ENCODE measurements at places on chromosomes 1 and 21.

- DNase-seq: peak; percentile 88
Observed at GRCh38 chr1:36924282-36924811, 110.0 kb downstream of the GRIK3 start.

DNA sequence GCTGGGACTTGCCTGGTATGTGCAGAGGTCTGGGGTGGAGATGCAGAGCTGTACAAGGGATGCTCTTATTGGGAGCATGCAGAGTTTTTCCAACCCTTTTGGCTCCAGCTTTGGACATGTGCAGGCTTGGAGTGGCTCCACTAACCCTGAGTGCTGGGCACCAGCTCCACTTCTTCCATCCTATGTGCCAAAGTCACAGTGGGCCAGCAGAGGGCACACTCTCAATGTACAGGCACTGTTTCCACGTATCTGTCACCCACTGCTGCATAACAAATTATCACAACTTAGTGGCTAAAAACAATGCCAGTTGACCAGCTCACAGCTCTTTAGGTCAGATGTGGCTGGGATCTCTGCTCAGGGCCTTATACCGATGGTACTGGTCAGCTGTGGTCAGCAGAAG, 631.8 kb downstream of the AJAP1 start:
- DNase-seq: no peak

- no peak for DNase-seq
Observed at GRCh38 chr1:151574575-151575529, 34.7 kb downstream of the TUFT1 start.

DNA sequence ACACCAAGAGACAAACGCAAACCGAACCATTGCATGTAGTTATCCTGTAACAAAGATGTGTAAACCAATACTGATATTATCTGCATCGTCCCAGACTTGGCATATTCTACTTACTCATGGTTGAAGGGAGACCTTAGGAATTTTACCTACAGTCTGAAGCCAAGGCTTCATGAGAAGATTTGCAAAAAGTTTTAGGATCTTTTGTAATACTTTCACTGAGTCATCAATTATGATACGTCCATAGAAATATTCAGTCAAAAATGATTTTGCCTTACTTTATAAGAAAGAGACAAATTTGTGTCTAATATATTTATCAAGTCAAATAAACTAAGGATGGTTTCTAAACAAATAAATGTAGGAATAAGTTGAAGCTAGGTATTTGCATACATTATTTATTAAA, 1176.1 kb upstream of the ADGRL2 start:
- DNase-seq: no peak

DNA sequence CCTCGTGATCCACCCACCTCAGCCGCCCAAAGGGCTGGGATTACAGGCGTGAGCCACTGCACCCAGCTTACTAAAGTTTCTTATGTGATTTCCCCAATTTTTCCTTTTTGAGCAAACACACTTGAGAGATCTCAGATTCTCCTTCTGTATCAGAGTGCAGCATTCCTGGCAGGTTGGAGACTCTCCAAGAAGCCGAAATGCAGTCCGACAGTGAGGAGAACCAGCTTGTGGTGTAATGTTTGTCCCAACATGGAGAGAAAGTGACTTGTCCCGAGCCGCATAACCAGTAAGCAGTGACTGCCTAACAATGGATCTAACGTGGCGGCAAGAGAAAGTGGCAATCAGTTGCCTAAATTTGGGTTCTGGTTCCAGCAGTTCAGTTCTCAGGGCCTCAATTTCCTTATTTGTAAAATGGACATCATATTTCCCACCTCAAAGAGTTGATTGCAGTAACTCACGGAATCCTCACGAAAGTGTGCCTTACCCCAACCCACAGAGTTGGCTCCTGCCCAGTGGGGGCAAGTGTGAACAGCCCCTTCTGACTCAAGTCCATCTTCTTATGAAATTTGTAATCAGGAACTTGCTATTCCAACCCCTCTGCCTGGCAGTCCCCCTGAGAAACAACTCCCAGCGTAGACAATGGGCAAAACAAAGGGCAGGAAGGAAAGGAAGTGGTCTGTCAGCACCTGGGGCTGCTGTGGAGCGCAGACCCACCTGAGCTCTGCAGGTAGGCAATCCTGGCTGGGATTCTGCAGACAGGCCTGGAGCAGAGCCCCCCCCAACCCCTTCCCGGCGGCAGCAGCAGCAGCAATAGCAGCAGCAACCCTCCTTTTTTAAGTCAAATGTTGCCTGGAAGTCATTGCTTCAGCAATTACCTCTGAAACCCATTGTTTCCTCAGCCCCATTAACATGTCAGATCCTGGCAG, 223.6 kb upstream of the POU3F1 start:
- peak; percentile 81 for DNase-seq

DNA sequence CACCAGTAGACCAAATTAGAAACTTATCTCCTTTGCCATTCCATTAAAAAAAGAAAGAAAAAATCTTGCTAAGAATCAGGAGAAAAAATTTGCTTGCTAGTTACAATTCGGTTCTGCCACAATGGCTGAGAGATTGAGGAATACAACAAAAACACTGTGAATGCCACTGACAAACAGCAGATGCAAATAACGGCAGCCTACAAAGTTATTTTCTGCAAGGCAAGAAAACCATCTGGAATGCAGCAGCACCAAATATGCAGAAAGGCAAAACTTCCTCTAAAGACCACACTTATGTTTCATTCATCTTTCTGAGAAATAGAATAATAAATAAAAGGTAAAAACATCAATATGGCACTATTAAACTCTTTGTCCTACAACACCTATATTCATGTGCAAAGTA, 75.7 kb downstream of the ENAH start:
- DNase-seq: no peak

GRCh38 chr1:118169016-118169415, 16.0 kb downstream of the SPAG17 start:
- DNase-seq: no peak

GRCh38 chr1:167429612-167430011, 88.7 kb downstream of the CD247 start:
- no peak for DNase-seq

DNA sequence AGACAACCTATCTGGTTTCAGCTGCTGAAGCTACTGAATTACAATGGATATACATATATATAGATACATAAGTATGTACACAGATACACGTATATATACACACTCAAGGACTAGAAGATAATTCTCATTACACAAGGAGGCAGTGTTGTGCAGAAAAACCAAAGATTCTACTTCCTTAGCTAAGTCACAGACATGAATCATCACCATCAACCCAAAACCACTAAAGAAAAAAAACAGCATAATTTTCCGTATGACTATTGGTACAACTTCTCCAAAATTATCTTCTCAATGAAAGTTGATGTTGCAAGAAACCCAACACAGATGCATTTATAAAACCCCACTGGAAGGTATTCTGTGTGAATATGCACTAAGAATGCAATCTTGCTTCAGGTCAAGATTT, 36.8 kb upstream of the RPF1 start:
- DNase-seq: no peak

- DNase-seq: no peak
Observed at GRCh38 chr21:42287193-42288083, 27.8 kb downstream of the TFF3 start.

- DNase-seq: no peak
Observed at GRCh38 chr1:13554798-13555197, 28.8 kb upstream of the PDPN start.

GRCh38 chr1:93990010-93990409, 80.8 kb upstream of the GCLM start:
- no peak for DNase-seq

DNA sequence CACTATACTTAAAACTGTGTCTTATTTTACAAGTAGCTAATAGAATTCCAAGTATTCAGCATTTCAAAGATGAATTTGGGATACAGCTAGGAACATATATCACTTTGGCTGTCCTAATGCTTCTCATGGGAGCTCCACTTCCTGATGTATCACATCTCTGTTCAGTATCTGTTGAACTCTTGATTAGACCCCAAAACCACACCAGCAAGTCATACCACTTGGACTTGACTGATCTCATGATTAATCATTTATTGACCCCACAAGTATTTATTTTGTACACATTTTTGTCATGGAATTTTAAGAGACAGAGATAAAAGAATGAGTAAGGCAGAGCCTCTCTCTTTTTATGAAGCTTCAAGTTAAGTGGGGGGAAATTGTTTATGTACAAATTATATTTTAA, 30.0 kb downstream of the TMPRSS15 start:
- DNase-seq: no peak

DNA sequence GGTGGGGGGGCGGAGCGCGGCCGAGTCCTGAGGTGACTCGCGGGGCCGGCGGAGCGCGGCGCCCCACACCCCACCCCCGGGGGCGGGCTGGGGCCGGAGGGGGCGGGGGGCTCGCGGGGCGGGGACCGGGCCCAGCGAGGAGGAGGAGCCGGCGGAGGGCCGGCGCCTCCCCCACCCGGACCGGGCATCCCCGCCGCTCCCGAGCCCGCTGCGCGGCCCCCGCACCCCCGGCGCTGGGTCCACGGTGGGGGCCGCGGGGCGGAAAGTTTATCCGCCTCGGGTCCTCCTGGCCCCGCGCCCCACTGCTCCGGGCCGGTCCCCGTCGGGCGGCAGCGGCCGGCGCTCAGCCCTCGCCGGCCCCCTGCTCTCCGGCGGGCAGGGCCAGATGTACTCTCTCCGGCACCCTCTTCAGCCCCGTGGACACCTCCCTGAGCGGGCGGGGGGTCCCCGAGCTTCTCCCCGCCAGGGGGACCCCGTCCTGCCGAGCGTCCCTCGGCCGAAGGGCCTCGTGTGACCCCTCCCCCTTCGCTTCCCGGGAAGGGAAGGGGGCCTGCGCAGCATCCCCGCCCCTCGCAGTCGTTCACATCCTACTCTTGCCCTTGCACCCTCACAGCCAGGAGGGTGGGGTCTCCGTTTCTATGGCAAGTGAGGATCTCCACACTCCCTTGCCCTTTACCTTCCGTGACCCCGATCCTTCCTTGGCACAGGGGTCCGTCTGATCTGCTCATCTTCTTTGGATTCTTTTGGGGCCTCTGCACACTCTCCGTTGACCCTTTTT, 663 bp downstream of the CAMTA1 start:
- peak; percentile 80 for DNase-seq

GRCh38 chr1:165738794-165739193, 29.9 kb downstream of the TMCO1 start:
- DNase-seq: no peak

- DNase-seq: peak; percentile 61
Observed at GRCh38 chr1:201877877-201878401, 10.8 kb upstream of the SHISA4 start.

GRCh38 chr21:15895142-15896106, 165.6 kb downstream of the USP25 start:
- DNase-seq: no peak

GRCh38 chr1:94104776-94105580, 16.0 kb downstream of the ABCA4 start:
- DNase-seq: no peak

DNA sequence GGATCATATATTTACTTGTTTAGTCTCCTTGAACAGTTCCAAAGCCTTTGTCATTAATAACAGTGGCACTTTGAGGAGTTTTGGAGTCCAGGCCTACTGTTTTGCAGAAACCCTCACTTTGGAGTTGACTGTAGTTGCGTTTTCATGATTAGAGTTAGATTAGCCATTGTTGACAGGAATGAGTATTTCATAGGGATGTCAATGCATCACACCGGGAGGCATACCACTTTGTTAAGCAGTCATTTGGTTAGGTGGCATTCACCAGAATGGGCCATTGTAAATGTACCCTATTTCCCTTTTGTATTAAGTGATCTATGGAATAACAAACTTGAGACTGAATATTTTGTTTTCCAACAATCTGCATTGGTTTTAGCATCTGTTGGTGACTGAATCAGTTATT, 11.8 kb downstream of the MRPS6 start:
- no peak for DNase-seq

GRCh38 chr1:47395433-47395832, 20.7 kb upstream of the FOXE3 start:
- no peak for DNase-seq

- no peak for DNase-seq
Observed at GRCh38 chr1:27037518-27037917, 24.9 kb upstream of the TENT5B start.

- DNase-seq: peak; percentile 86
Observed at GRCh38 chr1:185559684-185560331, 174.4 kb upstream of the HMCN1 start.

GRCh38 chr21:34561806-34562205, 49.8 kb upstream of the KCNE1 start:
- DNase-seq: no peak

- DNase-seq: no peak
Observed at GRCh38 chr1:55571767-55572166, 356.6 kb upstream of the USP24 start.

GRCh38 chr1:246281639-246282038, 225.4 kb downstream of the SMYD3 start:
- no peak for DNase-seq

DNA sequence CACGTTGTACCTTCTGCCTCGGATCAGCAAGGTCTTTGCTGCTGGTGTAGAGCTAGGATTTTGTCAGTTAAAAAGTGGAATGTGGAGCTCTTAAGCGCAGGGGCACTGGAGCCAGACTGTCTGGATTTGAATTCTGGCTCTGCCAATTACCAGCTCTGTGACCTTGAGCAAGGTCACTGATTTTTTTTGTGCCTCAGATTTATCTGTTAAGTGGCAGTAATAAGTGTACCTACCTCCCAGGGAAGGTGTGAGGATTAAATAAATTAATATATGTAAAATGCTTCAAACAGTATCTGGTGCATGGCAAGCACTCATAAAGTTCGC, 40.3 kb downstream of the UBE2U start:
- DNase-seq: no peak

GRCh38 chr1:94653454-94653853, 111.9 kb upstream of the F3 start:
- no peak for DNase-seq

DNA sequence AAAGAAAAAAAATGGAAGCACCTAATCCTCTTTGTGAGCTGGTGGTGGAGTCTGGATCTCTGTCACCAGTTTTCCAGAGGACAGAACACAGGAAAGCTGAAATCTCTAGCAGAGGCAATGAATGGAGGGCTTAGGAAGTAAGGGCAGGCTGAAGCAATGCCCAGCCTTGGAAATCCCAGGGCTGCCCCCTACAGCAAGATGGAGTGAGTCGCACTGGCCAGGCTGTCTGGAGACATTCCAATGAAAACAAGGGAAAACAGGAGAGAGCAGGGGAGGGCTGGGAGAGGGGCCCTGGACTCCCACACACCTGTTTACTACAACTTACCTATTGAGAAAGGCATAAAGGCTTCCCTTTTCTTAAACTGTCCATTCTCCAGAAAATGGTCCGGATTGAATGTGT, 25.9 kb downstream of the CYP2J2 start:
- DNase-seq: peak; percentile 61

DNA sequence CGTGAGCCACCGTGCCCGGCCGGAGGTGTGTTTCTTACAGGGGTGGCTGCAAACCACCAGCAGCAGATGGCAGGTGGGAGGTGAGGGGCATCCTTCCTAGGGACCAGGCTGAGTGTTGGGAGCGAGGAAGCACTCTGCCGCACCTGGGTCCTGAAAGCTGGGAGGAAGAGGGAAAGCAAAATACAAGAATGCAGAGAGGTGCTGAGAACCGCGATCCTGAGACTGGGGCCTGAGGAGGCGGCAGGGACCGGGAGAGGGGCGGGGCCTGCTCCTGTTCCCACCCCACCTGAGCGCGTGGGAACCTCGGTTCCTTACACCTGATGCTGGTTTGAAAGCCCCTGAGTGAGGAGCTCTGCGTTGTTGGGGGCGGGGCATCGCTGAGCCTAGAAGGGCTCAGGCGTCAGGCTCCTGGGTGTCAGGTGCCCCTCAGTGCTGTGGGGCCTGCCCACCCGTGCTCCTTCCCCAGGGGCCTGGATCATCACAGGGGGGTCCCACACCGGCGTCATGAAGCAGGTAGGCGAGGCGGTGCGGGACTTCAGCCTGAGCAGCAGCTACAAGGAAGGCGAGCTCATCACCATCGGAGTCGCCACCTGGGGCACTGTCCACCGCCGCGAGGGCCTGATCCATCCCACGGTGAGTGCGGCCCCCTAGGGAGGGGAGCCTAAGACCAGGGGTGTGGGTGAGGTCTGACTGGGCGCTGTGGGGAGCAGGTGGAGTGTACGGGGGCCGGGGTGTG, 15.5 kb downstream of the TRPM2 start:
- peak; percentile 75 for DNase-seq
